Putamen (tissue), 1 donor: ENCODE measurements at places on chromosomes 2 and 18.
A peak's percentile ranks its signal among the peaks of the same experiment; 100 is the strongest.

DNA sequence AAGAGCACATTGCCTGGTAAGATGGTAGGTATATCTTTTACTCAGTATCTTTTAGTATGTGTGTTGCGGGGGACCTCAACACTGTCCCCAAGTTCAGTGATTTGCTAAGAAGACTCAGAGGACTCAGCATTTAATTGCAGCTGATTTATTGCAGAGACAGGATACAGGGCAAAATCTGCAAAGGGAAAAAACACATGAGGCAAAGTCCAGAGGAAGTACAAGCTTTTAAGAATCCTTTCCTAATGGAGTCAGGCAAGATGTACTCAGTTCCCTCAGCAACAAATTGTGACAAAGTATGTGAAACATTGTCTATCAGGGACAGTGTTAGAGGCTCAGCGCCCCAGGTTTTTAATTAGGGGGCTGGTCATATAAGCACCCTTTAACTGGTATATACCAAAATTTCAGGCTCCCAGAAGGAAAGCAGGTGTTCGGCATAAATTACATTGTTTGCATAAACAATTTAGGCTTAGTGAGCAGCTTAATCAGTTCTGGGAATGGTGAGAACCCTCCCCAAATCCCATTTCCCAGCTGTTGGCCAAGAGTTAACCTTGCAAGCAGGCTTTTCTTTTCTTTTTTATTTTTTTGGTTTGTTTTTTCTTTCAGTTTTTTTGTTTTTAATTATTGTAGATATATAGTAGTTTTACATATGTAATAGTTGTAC, 41.7 kb downstream of the RAB3GAP1 start:
- DNase-seq = no peak

GRCh38 chr2:116224610-116225009, 1589.9 kb upstream of the DDX18 start:
- no peak for DNase-seq

GRCh38 chr2:176101216-176101830, 1.7 kb downstream of the HOXD12 start:
- DNase-seq = no peak

DNA sequence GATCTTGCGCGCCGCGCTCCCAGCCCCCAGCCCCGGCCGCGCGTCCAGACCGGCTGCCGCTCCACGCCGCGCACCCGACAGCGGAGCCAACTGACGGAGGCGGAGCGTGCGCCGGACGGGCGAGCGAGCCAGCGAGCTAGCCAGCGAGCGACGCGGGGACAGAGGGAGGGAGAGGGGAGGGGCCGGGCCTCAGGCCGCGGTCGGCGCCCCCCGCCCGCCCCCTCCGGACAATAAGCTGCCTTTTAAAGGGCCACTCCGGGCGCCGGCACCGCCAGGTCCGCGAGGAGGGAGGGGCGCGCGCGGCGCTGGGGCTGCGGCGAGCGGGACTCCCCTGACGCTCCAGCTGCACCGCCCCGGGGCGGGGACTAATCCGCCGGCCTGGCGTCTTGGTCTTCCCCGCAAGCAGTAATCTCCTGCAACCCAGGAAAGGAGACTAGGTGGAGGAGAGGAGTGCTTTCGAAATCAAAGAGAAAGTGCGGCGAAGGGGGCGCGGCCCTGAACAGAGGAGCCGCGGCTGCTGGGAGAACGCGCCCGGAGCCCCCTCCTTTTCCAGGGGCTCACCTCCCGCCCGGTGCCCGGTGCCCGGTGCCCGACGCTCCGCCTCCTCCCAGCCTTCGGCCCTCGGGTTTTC, at the start of gene BIN1:
Gene BIN1 (minus strand): TSS at position 164 of the 631 bp plus-strand sequence. CDS start 211 bp downstream, outside the sequence.
- DNase-seq = peak; percentile 97

GRCh38 chr18:63899206-63899605, 8.6 kb upstream of the SERPINB10 start:
- DNase-seq = no peak

GRCh38 chr2:112698834-112699515, 21.8 kb upstream of the NT5DC4 start:
- no peak for DNase-seq

GRCh38 chr2:215851082-215851481, 162.3 kb downstream of the MREG start:
- DNase-seq = no peak

DNA sequence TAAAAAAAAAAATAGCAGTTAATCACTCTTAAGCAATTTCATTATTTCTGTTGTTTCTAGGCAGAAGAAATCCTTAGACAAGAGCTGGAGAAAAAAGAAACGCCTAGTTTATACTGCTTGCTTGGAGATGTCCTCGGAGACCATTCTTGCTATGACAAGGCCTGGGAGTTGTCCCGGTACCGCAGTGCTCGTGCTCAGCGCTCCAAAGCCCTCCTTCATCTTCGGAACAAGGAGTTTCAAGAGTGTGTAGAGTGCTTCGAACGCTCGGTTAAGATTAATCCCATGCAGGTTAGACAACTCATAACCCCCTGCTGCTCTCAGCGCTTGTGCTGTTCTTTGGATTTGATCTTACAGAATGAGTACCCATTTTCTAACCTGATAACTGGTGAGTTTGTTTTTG, 130.4 kb downstream of the TTC27 start:
- no peak for DNase-seq

GRCh38 chr2:201574766-201575165, 68.5 kb downstream of the TMEM237 start:
- no peak for DNase-seq

DNA sequence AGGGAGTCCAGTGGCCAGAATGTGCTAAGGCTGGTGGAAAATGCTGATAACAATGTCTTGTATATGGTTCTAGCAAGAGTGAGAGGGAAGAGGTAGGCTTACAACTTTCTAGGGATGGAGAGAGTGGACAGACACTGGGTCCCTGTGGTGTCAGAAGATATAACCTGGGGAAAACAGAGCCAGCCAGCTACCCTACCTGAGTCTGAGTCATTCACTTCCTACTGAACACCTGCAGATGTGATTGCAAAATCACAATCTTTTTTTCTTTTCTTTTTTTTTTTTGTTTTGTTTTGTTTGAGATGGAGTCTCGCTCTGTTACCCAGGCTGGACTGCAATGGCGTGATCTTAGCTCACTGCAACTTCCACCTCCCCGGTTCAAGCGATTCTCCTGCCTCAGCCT, 7.3 kb downstream of the TET3 start:
- no peak for DNase-seq

DNA sequence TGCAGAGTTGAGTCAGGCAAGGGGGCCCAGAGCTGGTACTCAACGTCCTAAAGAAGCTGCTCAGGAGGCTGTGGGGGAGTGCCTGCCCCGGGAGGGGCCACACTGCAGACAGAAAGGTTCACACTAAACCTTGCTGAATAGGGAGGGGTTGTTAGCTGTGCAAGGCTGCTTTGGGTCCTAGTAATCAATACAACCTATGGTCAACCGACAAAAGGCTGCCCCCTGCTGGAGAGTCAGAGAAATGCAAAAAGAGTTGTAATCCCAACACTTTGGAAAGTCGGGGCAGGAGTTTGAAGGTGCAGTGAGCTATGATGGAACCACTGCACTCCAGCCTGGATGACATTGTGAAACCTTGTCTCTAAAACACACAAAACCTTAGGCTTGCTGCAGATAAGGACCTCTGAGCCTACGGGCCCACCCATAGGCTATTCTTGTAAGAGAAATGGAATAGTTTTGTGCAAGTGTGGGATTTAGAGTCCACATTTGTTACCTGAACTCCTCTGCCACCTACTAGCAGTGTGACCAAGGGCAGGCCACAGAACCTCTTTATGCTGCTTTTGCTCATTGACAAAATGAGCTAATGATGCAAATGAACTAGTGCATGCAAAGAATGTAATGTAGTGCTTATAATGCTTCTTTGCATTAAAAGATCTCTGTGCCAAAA, 81.5 kb downstream of the PRPF40A start:
- DNase-seq = no peak

- DNase-seq = no peak
These were observed 308.2 kb downstream of the EN1 start for GRCh38 chr2:118539290-118539689.

DNA sequence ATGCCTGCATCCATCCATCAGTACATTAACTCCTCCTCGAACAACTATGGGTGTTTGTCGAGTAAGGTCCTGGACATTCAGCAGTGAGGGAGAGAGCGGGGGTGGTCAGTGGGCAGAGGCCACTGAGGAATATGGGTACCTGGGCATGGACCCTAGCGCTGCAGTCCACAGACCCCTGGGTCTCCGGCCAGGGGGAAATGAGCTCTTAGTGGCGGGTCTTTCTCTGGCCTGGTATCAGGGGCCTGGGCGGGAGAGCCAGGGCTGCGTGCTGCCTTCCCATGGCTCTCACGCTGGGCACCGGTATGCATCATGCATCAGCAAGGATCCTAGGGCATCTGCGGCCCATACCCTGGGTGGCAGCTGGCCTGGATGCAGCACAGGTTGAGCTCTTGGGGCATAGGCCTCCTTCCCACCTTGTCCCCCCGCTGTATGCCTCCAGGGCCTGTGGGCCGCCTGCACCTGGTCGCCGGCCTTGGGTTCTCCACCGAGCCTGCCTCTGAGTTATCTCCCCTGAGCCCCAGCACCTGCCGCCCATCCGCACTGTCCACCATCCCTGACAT, 1.3 kb upstream of the MOCOS start:
- no peak for DNase-seq

DNA sequence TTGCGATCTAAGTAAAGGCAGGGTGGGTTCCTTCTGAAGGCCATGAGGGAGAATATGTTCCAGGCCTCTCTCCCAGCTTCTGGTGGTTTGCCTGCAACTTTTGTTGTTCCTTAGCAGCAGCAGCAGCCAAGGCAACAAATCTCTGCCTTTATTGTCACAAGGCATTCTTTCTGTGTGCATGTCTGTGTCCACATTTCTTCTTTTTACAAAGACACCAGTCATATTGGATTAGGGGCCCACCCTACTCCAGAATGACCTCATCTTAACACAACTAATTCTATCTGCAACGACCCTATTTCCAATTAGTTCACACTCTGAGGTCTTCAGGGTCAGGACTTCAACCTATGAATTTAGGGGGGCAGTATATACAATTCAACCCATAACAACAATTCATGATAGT, 587.5 kb downstream of the XIRP2 start:
- no peak for DNase-seq

GRCh38 chr18:37578182-37578678, 12.6 kb upstream of the CELF4 start:
- DNase-seq = no peak

- DNase-seq = no peak
These were observed 572.6 kb downstream of the TRIB2 start for GRCh38 chr2:13289310-13289709.

DNA sequence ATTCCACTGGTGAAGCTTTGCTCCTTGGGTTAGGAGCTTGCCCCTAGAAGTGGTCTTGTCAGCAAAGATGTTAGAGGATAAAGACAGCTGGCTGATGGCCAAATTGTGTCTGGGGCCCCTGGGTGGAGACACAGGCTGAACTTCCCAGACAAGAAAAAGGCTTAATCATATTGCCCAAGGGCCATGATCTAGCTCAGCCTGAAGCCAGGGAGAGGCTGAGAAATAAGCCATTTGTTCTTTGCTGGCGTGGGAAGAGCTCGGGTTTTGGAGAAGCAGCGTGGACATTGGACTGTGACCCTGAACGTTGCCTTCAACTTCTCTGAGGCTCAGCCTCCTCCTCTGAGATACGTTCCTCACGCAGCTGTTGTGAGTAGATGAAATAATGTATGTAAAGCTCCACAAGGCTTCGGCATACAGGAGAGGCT, 153.0 kb downstream of the ZFP36L2 start:
- DNase-seq = no peak

DNA sequence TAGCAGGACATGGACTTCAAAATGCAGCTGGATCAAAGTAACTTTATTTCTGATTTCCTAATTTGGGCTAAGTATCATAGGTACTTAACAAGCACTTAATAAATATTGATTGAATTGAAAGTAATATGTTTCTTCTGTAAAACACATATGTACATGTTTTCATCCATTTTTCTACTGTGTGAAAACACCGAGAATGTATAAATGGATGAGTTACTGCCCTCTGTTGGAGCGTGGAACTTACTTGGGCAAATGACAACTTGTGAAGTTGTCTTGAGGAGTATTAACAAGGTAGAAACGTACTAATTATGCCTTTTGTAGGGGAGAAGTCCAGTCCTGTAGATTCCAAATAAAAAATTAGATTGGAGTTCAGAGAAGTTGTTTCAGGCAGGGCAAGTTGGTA, 87.2 kb downstream of the PHLPP1 start:
- no peak for DNase-seq

DNA sequence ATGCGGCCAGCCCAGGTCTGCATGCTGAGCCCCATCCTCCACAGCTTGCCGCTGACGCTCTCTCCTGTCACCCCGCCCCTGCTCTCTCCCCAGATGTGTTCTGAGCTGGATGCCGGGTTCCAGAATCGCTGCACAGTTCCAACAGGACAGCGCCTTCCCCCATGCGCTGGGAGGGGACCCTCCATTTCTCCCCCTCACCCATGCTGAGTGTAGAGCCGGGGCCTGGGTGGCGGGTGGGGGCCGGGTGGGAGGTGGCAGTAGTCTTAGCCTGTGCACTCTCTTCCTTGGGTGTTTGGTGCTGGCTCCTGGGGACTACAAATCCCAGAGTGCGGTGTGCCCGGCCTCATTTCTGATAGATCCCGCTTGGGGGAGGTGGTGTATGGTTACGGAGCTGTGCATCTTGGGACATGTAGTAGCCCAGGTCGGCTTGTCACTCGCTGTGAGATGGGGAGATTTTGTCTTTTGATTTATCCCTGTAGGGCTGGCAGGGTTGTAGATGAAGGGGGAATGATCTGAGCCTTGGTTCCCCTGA, 6.8 kb downstream of the DNAJB2 start:
- DNase-seq = peak; percentile 78

- DNase-seq = no peak
These were observed 52.0 kb downstream of the FHOD3 start for GRCh38 chr18:36349552-36349951.

GRCh38 chr2:49943944-49944778, 789.8 kb upstream of the FSHR start:
- DNase-seq = no peak

- DNase-seq = no peak
These were observed 21.1 kb downstream of the DYNC2LI1 start for GRCh38 chr2:43794956-43795355.

DNA sequence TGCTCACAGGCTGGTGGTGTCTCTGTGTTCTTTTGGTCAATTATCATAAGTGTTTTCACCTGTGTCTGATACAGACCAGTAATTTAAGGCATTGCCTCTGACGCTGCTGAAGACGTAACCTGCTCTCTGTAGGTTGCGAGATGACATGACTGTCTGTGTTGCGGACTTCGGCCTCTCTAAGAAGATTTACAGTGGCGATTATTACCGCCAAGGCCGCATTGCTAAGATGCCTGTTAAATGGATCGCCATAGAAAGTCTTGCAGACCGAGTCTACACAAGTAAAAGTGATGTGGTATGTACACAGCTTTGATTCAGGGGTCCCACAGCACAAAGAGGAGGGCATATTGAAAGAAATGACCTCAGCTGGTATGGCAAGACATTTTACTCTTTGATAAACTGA, 33.8 kb upstream of the TMEM87B start:
- no peak for DNase-seq

GRCh38 chr2:58072102-58072501, 25.5 kb downstream of the VRK2 start:
- no peak for DNase-seq

- DNase-seq = no peak
These were observed 315.8 kb upstream of the POU3F3 start for GRCh38 chr2:104538077-104538476.

GRCh38 chr2:2075875-2076529, 255.1 kb downstream of the MYT1L start:
- DNase-seq = no peak
